ENCODE measurements at places on chromosomes 6 and 20. TPM values are rescaled to one million over a fixed set of nuclear protein-coding genes. Genes with fewer than 3 reads are reported as not detected.

DNA sequence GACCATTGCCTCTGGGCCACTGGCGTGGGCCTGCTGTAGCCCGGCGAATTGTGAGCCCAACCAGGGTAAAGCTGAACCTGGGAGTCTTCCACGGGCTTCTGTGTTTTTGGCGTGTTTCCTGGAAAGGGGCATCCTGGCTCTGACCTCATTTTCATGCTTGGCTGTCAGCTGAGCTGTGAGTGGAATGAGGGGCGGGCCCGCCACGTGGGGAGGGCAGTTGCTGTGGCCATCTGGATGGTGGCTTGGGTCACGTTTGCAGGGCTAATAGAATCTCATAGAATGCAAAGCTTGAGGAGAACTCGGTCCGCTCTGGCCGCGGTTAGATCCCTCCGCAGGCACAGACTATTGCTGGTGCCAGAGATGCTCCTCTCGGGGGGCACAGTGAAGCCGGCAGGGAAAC lies 263.0 kb downstream of the SMOC2 start:
- peaks cover 10% of the 10 kb centered on the region for H3K36me3 ChIP-seq
- peaks cover 2% of the 10 kb centered on the region for H3K27me3 ChIP-seq
- DNase-seq = no peak
- H3K4me3 ChIP-seq = no peak overlapping the region

Gene PGC
- total RNA-seq = not detected

DNA sequence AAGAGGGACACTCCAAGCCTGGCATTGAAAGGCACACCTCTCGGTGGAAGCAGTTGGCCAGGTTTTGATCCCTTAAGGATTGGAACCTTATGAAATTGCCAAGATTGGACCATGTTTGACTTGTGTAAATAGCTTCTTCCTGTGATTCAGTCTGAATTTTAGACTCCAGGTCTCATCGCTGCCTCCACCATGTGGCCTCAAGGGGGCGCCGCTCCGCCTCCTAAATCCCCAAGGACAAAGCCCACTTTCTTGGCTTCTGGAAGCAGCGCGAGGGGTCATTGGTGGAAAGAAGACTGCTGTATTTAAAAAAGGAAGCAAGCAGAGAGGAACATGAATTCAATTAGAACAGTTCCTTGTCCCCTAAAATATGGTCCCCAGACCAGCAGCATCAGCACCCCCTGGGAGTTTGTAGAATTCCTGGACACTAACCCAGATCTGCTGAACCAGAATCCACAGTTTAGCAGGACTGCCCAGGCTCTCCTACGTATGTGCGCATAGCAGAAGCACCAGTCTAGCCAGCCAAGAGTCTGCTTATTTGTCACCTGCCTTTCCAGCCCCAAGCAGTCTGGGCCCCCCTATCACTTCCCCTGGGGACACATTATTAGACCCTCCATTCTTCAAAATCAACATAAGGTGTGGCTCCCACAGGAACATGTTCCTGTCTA lies 108.5 kb downstream of the LY86 start:
- DNase-seq = peak; percentile 18
- H3K4me3 ChIP-seq = no peak overlapping the region
- H3K27ac ChIP-seq = no peak overlapping the region
- H3K4me1 ChIP-seq = peaks cover 22% of the 10 kb centered on the region
- no peaks in the 10 kb centered on the region for H3K36me3 ChIP-seq

GRCh38 chr6:44733868-44734267 lies 346.4 kb downstream of the CDC5L start:
- H3K36me3 ChIP-seq = no peaks in the 10 kb centered on the region
- H3K4me3 ChIP-seq = no peak overlapping the region
- DNase-seq = no peak
- peaks cover 18% of the 10 kb centered on the region for H3K27me3 ChIP-seq

- peak; percentile 42 for DNase-seq
- peaks cover 8% of the 10 kb centered on the region for H3K4me1 ChIP-seq
- no peak overlapping the region for H3K4me3 ChIP-seq
- peaks cover 25% of the 10 kb centered on the region for H3K36me3 ChIP-seq
These were observed 76.2 kb downstream of the FAM229B start for GRCh38 chr6:112163295-112164257.

GRCh38 chr20:47561180-47561579 lies 59.5 kb downstream of the NCOA3 start:
- H3K27ac ChIP-seq = no peak overlapping the region
- no peak overlapping the region for H3K4me3 ChIP-seq
- H3K27me3 ChIP-seq = peaks cover 2% of the 10 kb centered on the region

DNA sequence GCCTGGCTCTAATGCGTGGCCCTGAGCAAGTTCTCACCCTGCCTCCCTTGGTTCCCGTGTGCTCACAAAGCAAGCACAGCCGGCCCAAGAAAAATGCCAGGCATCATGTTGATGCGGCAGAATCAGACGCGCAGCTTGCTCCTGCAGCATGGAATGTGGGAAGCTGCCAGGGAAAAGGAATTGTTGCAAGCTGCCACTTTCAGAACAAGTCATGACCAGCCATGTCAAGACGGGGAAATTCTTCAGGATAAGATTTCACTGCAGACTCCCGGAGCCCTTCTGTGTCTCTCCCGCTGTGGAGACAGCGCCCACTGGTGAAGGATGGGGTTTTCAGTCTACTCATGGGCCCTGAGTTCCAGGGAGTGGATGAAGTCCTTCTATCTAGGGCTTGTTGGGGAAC lies 4.6 kb downstream of the DACT2 start:
- H3K4me1 ChIP-seq = no peaks in the 10 kb centered on the region
- 0 out of 2 replicates have a peak, but pooled peaks cover 5% of the 10 kb centered on the region for H3K36me3 ChIP-seq
- DNase-seq = no peak
- no peaks in the 10 kb centered on the region for H3K27me3 ChIP-seq
- H3K27ac ChIP-seq = no peak overlapping the region

Gene GMNN
- 33.8 TPM for total RNA-seq

GRCh38 chr6:169589699-169590257 lies 112.1 kb downstream of the WDR27 start:
- peak; percentile 18 for DNase-seq
- no peaks in the 10 kb centered on the region for H3K27me3 ChIP-seq
- H3K27ac ChIP-seq = no peak overlapping the region
- no peak overlapping the region for H3K4me3 ChIP-seq
- peaks cover 11% of the 10 kb centered on the region for H3K36me3 ChIP-seq

DNA sequence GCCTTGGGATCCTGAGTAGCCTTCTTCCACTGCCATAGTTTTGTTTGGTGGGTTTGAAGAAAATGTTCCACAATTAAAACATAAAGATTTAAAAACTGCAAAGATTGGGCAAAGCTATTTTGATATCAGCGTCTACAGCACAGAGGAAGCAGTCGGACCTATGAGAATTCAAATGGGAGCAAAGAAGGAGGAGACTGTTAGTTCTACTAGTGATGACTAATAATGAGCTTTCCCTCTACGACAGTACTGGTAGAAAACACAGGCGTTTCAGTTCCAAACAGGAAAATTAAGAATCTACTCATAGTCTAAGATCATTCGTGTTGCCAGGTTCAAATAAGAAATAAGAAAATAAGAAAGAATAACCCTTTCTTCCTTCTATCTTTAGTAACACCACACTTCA lies 121.2 kb downstream of the INSM1 start:
- H3K4me1 ChIP-seq = peaks cover 58% of the 10 kb centered on the region
- H3K27ac ChIP-seq = peak overlapping the region; percentile 20
- DNase-seq = no peak
- H3K36me3 ChIP-seq = peaks cover 8% of the 10 kb centered on the region

GRCh38 chr6:101386982-101387381 lies 6.5 kb upstream of the GRIK2 start:
- H3K4me1 ChIP-seq = peaks cover 11% of the 10 kb centered on the region
- H3K36me3 ChIP-seq = no peaks in the 10 kb centered on the region
- DNase-seq = no peak
- no peak overlapping the region for H3K27ac ChIP-seq

Gene NOX3
- total RNA-seq = not detected

Gene BMP7
- total RNA-seq = not detected

GRCh38 chr6:88089708-88090107 lies 42.1 kb downstream of the SPACA1 start:
- no peaks in the 10 kb centered on the region for H3K4me1 ChIP-seq
- H3K4me3 ChIP-seq = no peak overlapping the region
- H3K27ac ChIP-seq = no peak overlapping the region
- no peak for DNase-seq
- no peaks in the 10 kb centered on the region for H3K36me3 ChIP-seq

DNA sequence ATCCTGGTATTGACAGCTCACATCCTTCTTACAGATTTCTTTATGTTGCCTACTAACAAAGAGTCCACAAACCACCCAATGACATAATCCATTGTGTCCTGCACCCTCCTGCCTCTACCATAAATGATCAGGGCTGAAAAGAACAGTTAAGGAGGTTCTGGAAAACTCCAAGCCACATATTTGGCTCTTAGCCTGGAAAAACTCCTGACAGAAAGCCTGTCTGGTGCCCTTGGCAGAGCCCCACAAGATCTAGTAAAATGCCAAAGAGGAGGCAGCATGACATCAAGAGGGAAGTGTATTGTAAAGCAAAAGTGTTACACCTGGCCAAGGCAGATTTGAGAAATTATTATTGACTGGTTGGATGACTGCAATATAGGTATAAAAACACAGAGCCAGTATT lies 126.4 kb upstream of the VGLL2 start:
- H3K36me3 ChIP-seq = peaks cover 4% of the 10 kb centered on the region
- no peak for DNase-seq
- H3K4me1 ChIP-seq = no peaks in the 10 kb centered on the region

GRCh38 chr6:149233056-149233715 lies 84.3 kb upstream of the TAB2 start:
- H3K4me3 ChIP-seq = peak overlapping the region; percentile 73
- H3K4me1 ChIP-seq = peaks cover 45% of the 10 kb centered on the region
- peak; percentile 98 for DNase-seq
- H3K36me3 ChIP-seq = peaks cover 30% of the 10 kb centered on the region

Gene KHDC1L
- total RNA-seq = 0.44 TPM

- H3K27ac ChIP-seq = no peak overlapping the region
- peaks cover 10% of the 10 kb centered on the region for H3K4me1 ChIP-seq
- no peak for DNase-seq
- H3K4me3 ChIP-seq = no peak overlapping the region
- H3K27me3 ChIP-seq = peaks cover 5% of the 10 kb centered on the region
- H3K36me3 ChIP-seq = no peaks in the 10 kb centered on the region
These were observed 243.3 kb downstream of the ADGRG6 start for GRCh38 chr6:142545147-142545546.

- H3K27ac ChIP-seq = no peak overlapping the region
- peaks cover 25% of the 10 kb centered on the region for H3K4me1 ChIP-seq
- H3K36me3 ChIP-seq = no peaks in the 10 kb centered on the region
- DNase-seq = peak; percentile 93
- H3K4me3 ChIP-seq = peak overlapping the region; percentile 6
- peaks cover 2% of the 10 kb centered on the region for H3K27me3 ChIP-seq
These were observed 116.3 kb downstream of the OR2B2 start for GRCh38 chr6:27795697-27796494.

Gene CNR1
- total RNA-seq = not detected

Gene ZNF512B
- total RNA-seq = 25.4 TPM

Gene PRL
- total RNA-seq = not detected

DNA sequence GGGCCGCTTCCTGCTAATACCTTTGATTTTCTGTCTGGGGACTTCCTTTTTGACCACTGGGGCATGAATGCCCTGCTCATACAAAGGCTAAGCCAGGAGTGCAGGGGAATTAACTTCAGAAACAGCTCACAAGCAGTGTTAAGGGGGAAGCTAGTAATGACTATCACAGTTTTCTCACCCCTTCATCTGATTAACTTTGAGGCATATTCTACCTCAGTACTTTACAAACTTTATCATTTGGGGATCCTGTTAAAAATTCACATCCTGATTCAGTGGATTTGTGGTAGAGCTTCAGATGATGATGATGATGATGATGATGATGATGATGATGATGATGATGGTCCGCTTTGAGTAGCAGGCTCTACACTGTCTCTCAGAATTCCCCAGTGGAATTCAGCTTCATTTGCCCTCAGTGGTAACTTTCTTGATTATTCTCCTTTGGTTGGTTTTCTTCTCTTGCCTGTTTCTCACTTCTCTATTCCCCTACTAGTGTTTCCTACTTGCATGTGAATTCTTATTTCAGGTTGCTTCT lies 78.4 kb upstream of the TMEM170B start:
- peaks cover 6% of the 10 kb centered on the region for H3K36me3 ChIP-seq
- peaks cover 12% of the 10 kb centered on the region for H3K27me3 ChIP-seq
- H3K4me1 ChIP-seq = peaks cover 8% of the 10 kb centered on the region
- no peak overlapping the region for H3K27ac ChIP-seq
- no peak for DNase-seq
- no peak overlapping the region for H3K4me3 ChIP-seq

Gene PFDN6
- 61.1 TPM for total RNA-seq

Gene TSPO2
- total RNA-seq = not detected

DNA sequence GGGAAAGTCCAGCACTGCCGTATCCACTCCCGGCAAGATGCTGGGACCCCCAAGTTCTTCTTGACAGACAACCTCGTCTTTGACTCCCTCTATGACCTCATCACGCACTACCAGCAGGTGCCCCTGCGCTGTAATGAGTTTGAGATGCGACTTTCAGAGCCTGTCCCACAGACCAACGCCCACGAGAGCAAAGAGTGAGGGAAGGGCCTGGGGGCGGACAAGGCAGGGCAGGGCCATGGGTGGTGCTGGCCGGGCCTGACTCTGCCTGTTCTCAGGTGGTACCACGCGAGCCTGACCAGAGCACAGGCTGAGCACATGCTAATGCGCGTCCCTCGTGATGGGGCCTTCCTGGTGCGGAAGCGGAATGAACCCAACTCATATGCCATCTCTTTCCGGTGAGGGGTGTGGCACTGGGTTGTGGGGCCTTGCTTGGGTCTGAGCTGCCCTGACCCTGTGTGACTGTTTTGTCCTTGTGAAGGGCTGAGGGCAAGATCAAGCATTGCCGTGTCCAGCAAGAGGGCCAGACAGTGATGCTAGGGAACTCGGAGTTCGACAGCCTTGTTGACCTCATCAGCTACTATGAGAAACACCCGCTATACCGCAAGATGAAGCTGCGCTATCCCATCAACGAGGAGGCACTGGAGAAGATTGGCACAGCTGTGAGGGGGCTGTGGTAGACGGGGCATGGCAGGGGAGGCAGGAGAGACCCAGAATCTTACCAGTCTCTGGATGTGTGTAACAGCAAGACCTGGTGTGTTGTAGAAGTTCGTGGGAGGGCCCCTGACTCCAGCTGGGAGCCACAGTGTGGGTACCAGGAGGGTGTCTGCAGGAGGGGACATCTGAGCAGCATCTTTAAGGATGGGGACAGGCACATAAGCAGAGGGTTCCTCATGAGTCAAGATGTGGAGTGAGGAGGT lies 29.1 kb downstream of the PLCG1 start:
- H3K27ac ChIP-seq = peak overlapping the region; percentile 47
- peaks cover 11% of the 10 kb centered on the region for H3K27me3 ChIP-seq
- H3K36me3 ChIP-seq = peaks cover 35% of the 10 kb centered on the region
- DNase-seq = no peak
- no peak overlapping the region for H3K4me3 ChIP-seq
- peaks cover 18% of the 10 kb centered on the region for H3K4me1 ChIP-seq
